WERI-Rb-1 (cell line): ENCODE measurements at places on chromosomes 6 and 20.

- DNase-seq = no peak
These were observed 100.9 kb downstream of the TMEM200A start for GRCh38 chr6:130466748-130467061.

DNA sequence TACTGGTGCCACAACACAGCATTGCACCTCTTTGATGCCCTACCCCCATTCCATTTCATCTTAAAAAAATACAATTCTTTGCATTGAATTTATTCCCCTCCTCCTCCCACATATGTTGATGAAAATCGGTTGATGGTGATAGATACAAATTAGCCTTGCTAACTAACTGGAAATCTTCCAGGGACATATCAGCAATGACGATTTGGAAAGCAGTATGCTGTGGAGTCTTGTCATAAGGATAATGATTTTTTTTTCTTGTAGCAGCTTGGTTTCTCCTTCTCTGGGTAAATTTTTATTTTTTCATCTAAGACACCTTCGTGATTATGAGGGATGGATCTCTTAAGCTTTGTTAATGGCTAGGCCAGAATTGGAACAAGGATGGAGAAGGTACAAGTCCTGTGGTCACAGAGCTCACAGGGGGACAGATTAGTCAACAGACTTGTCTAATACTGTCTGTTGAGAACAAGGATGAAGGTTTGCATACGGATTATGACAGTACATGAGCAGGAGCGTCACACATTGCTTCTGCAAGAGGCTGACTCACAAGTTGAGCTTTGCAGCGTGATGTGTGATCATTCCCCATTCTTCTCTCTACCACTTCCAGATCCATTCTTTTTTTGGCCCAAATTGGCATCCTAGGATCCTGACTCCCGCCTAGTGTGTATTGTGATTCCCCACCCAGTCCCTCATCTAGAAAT, 233.1 kb upstream of the FERMT1 start:
- no peak for DNase-seq

GRCh38 chr20:55919956-55920355, 85.4 kb downstream of the CBLN4 start:
- DNase-seq = no peak

GRCh38 chr6:32669240-32669639, 2.8 kb upstream of the HLA-DQB1 start:
- no peak for DNase-seq

DNA sequence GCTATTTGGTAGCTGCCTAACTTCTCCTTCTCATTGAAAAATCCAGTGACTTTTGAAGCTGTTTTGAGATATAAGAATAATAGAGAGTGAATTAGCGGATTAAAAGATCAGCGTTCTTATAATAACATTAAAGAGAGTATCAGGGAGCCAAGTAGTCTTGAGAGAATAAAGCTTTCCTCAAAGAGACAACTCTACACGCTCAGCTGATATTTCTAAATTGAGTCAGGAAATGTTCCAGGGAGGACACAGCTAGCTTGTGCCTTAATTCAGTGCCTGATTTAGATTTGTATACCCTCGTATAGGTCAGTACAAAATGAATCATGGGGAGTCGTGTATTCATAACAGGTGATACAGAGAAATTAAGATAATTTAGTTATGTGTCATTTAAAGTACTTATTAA, 75.1 kb upstream of the QKI start:
- no peak for DNase-seq

DNA sequence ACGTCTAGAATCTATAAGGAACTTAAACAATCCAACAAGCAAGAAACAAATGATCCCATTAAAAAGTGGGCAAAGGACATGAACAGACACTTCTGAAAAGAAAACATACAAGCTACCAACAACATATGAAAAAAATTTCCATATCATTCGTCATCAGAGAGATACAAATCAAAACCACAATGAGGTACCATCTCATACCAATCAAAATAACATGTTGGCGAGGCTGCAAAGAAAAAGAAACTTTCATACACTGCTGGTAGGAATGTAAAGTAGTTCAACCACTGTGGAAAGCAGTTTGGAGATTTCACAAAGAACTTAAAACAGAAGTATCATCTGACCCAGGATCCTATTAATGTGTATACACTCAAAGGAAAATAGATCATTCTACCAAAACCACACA, 243.9 kb upstream of the RUNX2 start:
- no peak for DNase-seq

- no peak for DNase-seq
These were observed 125.4 kb downstream of the OPRM1 start for GRCh38 chr6:154164397-154164796.

DNA sequence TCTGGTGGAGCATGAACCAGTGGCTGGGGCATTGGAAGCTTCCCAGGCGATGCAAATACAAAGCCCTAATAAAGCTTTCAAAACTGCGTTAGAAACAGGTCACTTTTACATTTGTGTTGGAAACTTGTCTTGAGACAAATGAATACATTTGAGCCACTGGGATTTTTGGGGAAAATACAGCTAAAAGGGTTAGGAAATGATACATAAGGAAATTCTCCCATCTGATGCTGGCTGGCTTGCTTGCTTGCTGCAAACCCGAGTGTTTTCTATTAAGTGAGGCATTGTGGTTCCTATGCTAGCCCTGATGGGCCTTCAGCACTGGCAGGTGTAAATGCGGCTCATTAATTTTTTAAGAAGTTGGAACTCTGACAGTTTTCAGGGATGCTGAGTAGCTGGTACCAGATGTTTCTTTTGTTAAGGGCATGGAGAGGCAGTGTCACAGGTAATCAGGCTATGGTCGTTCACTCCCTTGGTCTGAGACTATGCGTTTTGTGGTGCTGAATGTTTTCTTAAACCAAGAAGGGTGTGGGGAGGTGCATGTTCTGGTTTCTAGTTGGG, 35.2 kb downstream of the RREB1 start:
- DNase-seq = no peak

- no peak for DNase-seq
These were observed 10.7 kb upstream of the MPC1 start for GRCh38 chr6:166393535-166393823.

DNA sequence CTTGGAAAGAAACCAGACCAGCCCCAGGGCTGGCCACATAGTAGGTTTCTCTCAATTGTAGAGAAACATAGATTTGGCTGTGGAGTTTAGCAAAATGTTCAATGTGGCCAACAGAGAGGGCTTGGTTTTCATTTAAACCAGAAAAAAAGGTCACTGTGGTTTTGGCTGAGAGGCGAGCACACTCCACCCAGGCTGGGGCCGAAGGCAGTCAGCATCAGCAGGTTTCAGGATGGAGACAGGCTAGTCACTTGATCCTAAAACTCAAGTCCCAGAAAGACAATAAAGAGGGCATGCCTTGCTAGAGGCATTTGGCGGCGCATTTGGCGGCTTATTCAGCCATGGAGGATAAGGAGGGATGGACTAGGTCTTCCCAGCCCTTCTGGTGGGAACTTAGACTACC, 73.1 kb downstream of the PRND start:
- no peak for DNase-seq

DNA sequence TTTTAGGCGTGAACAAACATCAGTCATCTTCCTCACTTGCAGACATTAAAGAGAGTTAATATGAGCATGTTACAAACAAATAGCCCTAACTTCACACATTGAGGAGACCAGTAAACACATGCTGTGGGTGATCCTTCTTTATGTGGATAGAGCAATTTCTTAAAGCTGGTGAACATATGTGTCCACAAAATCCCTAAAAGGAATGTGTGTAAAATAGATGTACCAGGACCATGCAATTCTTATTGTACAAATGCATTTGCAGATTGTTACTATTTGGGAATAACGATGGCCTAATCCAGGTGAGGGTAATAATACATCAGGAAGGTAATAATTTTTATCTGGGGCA, 228.9 kb downstream of the ALDH8A1 start:
- no peak for DNase-seq

GRCh38 chr6:161922631-161923119, 648.8 kb upstream of the AGPAT4 start:
- DNase-seq = peak; percentile 79

GRCh38 chr20:32294071-32294470, 16.6 kb downstream of the KIF3B start:
- no peak for DNase-seq
